Dermis microvascular lymphatic vessel endothelial cell (primary cell): ENCODE measurements at places on chromosomes 4 and X. TPM values are rescaled to one million over a fixed set of nuclear protein-coding genes. Genes with fewer than 3 reads are reported as not detected.

- DNase-seq: no peak
These were observed 108.8 kb upstream of the MYOZ2 start for GRCh38 chr4:119026662-119027444.

Gene KIAA1210
- total RNA-seq: not detected in 2 replicates

DNA sequence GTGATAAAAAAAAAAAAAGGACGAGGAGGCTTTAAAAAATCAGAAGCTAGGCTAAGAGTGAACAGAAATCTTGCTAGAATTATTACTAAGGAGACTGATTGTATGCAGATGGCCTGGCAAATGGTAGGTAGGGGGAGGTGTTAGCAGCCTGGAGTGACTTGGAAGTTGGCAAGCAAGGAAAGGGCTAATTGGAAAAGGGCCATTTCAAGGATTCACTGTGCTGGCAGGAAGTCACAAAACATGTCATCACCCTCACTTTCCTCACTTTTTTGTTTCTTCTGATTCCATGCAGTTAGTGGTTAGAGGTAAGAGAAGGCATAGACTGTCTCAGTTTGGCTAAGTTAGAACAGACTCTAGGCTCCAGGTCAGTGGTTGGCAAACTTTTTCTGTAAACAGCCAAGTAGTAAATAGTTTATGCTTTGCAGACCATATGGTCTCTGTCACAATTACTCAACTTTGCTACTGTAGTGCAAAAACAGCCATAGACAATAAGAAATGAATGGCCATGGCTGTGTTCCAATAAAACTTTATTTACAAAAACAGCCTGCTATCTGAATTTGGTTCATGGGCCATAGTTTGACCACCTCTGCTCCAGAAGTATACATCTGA is 646.5 kb upstream of the ACTRT1 start:
- no peak for DNase-seq

Gene NR3C2
- total RNA-seq: 6.0 and 8.5 TPM in 2 replicates

DNA sequence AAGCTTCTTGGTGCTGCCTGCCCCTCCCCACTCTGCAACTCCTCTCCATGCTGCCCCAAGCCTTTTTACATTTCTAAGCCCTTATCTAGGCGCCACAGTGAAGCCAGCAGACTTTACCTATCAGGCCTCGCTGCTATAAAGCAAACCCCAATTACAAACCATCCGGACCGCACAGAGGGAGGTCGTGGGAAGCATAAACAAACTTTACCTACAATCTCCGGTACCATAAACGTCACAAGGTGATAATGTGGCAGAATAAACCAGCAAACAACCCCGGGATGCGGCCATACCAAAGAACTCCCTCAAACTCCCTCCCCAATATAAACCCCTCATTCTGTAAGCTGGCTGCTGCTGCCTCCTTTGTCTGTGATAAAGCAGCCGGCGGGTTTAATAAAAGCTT is 54.0 kb upstream of the ZCCHC13 start:
- DNase-seq: no peak

Gene SH3RF1
- 5.0 and 7.1 TPM in 2 replicates for total RNA-seq

Gene GABRG1
- total RNA-seq: not detected in 2 replicates

DNA sequence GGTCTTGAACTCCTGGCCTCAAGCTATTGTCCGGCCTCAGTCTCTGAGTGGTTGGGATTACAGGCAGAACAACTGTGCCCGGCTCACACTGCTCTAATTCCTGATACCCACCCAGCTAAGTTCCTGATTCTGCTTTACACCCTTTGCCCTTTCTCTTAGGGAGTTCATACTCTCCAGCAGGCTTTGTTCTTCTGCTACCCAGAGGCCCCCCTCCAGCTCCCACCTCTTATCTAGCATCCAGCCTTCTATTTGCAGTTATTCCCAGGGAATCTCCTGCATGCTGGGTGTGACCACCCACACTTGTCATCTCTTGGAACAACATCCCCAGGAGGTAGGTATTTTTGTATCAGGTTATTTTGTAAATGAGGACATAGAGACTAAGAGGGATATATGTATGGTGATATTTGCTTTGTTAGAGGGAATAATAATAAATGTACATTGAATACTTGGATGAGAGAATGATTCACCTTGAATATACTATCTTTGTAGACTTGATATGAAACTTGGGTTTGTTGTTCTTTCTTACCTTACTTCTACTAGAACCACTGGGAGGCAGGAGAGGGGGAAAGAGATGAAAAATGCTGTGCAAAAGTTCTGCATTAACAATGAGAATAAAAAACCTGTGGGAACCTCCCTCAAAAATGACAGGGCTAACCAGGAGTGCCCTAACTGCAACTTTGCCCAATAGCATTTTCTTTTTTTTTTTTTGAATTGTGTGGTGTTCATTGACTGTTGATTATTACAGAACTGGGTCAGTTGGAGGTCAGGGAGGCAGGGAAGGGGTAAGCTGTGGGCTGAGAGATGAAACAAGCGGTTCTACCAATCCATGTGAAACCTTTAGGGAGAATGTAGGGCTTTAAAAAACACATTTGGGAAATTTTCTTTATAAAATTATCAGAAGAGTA is 157.4 kb downstream of the SPRY1 start:
- DNase-seq: no peak

- no peak for DNase-seq
These were observed 34.6 kb upstream of the SLC9A7 start for GRCh38 chrX:46793386-46794143.

Gene ANK2
- total RNA-seq: 72.4 and 76.7 TPM in 2 replicates

- no peak for DNase-seq
These were observed at the start of gene C4orf36 for GRCh38 chr4:86891762-86892635. TSS of gene C4orf36 (minus strand) at chr4:86892422. CDS start at chr4:86891520, 902 bp downstream.

- DNase-seq: no peak
These were observed 500.0 kb upstream of the FRG1 start for GRCh38 chr4:189440716-189441115.

Gene SMPX
- not detected in 2 replicates for total RNA-seq

- peak; percentile 47 for DNase-seq
These were observed 25.9 kb downstream of the HOPX start for GRCh38 chr4:56655209-56655626.

- no peak for DNase-seq
These were observed 220.8 kb downstream of the MID1IP1 start for GRCh38 chrX:39022106-39022505.

- no peak for DNase-seq
These were observed 131.5 kb downstream of the PACRGL start for GRCh38 chr4:20831746-20832145.

DNA sequence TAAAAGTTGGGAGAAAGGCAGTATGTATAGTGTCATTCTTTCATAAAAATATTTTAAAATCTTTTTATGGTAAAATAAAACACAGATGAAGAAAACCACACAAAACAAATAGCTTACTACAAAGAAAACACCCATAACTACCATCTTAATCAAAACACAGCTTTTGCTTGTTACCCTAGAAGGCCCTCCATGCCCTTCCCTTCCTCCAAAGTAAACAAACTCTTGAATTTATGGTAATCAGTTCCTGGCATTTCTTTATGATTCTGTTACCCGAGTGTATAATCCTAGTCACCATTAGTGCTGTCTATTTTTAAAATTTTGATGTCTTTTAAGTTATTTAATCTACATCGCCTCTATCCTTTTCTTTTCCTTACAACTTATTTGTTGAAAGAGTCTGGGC is 170.9 kb downstream of the APBB2 start:
- DNase-seq: no peak

Gene ZNF630
- total RNA-seq: 1.3 TPM in 2 replicates

GRCh38 chr4:180946188-180946587 is 1297.0 kb upstream of the TENM3 start:
- DNase-seq: no peak

DNA sequence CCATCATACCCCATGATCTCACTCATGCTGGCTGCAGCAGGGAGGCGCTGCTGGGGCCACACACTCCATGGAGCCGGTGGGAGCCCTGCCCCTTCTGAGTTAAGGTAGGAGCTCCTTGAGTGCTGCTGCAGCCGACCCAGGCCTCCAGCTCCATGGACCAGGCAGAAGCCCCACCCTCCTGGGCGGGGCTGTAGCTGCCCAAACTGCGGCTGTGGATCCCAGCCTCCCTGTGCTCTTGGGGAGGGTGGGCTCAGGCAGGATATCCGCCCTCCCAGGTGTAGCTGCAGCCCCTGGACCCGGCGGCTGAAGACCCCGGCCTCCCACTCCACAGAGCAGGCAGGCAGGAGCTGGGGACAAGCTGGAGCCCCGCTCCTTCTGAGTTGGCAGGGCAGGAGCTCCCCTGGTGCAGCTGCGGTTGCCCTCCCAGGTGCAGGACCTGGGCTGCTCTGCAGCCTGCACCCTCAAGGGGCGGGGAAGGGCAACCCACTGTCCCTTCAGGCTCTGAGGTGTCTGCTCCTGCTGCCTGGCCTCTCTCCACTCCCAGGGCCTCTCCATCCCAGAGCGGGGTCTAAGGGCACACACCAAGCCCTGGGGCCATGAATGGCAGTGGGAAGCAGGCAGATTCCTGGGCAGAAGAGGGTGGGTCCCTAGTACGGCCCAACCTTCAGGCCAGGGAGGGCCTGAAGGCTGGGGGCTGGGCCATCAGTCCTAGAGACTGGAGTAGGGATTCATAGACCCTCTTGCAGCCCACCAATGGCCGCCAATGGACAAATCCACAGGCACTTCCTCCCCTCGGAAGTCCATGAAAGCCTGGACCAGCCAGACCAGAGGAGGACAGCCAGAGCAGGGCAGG is 466.1 kb downstream of the DTHD1 start:
- DNase-seq: no peak

Gene L1CAM
- 0.13 TPM in 2 replicates for total RNA-seq

GRCh38 chrX:18789916-18790315 is 82.5 kb downstream of the PPEF1 start:
- no peak for DNase-seq

DNA sequence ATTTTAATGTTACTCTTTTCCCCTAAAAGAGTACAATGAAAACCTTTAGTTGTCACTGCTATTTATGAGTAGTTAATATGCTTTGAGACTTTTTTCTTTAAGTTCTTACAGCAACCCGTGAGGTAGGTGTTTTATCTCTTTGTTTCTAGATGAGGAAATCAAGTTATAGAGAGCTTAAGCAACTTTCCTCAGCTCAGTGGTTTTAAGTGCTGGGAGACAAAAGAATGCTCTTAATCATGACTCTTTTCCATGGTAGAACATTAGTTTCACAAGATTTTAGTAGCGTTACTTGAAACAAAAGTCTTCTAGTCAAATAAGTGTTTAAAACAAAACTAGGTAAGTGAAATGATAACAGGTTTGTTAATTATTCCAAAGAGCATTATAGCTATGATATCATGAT is 354.7 kb upstream of the PITX2 start:
- no peak for DNase-seq

DNA sequence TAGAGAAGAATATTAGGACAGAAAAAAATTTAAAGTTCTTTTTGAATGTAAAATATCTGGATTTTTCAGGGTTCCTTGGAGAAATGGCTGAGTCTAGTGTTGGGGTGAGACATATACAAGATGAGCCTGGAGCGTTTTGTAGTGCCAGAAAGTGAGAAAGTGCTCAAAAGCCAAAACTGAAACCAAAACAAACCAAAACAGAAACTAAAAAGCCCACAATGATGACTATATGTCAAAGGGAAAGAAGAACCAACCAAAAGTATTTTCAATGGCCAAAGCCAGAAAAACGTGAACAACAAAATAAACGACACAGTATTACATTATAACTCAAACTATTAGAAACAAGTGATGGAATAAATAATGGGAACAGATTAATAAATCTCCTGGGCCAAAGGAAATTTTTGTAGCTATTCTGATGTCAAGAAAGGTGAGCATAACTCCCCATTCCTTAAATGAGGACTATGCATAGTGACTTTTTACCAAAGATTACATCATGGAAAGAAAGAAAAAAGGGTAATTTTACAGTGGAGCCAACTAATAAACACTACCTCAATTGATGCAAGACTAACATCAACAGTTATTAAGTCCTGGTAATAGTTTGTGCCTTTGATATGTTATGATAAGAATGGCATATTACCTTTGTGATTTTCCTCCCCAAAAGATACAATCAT is 1137.6 kb downstream of the C4orf33 start:
- DNase-seq: no peak

GRCh38 chr4:26871611-26872010 is 11.0 kb downstream of the STIM2 start:
- no peak for DNase-seq

DNA sequence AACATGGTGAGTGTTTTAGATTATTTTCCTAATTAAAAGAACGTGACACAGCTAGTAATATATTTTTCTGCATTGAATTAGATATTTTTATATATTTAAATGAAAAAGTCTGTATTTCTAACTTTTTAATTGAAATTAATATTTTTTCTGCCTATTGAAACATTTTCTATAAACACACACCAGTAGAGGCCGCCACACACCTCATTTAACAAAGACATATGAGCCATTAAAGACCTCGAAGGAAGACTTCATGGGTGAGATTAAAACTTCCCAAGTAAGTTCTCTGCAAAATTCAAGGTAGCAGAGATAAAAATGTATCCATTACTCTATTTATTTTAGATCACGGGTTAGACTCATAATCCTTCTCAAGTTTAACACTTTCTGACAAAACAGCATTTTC is 8.3 kb downstream of the SLITRK2 start:
- DNase-seq: no peak

Gene RXFP1
- total RNA-seq: not detected in 2 replicates

- peak; percentile 16 for DNase-seq
These were observed 3.6 kb downstream of the MID1IP1 start for GRCh38 chrX:38804682-38805431.

- DNase-seq: no peak
These were observed 39.8 kb downstream of the AWAT2 start for GRCh38 chrX:70009970-70010369.

- no peak for DNase-seq
These were observed 7.9 kb upstream of the UGT2B4 start for GRCh38 chr4:69503558-69503957.

- DNase-seq: no peak
These were observed 109.9 kb upstream of the DDX53 start for GRCh38 chrX:22889819-22890218.

GRCh38 chr4:52751487-52751911 is 274 bp upstream of the ERVMER34-1 start:
- peak; percentile 4 for DNase-seq

Gene DSPP
- not detected in 2 replicates for total RNA-seq

DNA sequence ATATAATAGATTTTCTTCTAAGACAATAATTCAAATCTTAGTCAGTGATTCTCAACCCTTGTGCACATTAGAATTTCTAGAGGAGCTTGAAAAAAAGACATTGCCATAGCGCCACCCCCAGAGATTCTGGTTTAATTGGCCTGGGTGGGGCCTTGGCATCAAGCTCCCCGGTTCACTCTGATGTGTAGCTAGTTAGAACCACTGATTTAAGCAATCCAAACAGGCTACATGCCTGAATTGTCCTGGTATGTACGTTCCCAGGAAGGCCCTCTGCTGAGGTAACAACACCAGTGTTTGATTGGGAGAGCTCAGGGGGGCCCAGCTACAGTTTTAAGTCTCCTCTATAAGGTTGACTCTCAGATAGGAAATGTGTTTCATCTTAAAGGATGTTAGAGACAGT is 1.3 kb upstream of the ATP10D start:
- no peak for DNase-seq
